ENCODE measurements at places on chromosomes 5 and 9. TPM values are rescaled to one million over a fixed set of nuclear protein-coding genes. Genes with fewer than 3 reads are reported as not detected.

The OSMR gene
- total RNA-seq, result 7.4 TPM

The C5orf52 gene
- not detected for total RNA-seq

The TEX48 gene
- total RNA-seq, result not detected

The CARD6 gene
- 3.7 TPM for total RNA-seq

The STING1 gene
- 11.5 TPM for total RNA-seq

The SLC2A6 gene
- 2.4 TPM for total RNA-seq

DNA sequence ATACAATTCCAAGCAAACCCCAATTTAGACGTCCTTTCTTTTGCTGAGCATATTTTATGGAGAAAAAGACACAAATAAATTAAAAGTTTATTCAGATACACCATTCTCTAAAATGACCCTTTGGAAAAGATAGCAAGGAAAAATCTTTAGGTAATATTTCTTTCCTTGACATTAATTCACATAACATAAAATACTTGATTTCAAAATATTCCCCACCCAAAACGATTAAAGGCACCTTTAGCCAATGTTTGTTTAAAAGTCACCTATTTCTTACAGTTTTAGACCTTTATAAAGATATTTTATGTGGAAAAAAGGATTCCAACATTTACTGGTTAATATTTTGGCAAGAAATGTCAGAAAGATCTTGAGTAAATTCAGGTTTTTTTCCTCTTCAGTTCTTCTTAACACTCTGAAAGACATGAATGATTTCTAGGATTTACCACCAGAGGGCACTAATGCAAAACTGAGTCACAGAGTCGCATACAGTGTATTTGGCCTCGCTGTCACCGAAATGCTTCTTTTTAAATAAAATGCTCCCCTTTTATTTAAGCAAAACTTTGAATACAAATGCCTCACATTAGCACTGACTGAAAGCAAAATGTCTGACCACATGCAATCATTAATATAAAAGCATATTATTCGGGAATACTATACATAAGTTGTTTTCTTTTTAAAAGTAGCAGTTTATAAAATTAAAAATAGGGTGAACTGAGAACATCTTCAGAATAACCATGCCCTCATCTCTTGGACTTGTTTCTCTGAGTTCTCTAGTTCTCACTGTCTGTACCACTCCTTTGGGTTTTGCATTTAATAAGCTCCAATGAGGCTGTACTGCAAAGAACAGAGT is 122.5 kb downstream of the SLC1A3 start:
- H3K4me3 ChIP-seq, result no peak overlapping the region
- peaks cover 6% of the 10 kb centered on the region for H3K4me1 ChIP-seq
- no peaks in the 10 kb centered on the region for H3K27me3 ChIP-seq
- H3K36me3 ChIP-seq, result no peaks in the 10 kb centered on the region
- DNase-seq, result no peak
- H3K27ac ChIP-seq, result no peak overlapping the region

DNA sequence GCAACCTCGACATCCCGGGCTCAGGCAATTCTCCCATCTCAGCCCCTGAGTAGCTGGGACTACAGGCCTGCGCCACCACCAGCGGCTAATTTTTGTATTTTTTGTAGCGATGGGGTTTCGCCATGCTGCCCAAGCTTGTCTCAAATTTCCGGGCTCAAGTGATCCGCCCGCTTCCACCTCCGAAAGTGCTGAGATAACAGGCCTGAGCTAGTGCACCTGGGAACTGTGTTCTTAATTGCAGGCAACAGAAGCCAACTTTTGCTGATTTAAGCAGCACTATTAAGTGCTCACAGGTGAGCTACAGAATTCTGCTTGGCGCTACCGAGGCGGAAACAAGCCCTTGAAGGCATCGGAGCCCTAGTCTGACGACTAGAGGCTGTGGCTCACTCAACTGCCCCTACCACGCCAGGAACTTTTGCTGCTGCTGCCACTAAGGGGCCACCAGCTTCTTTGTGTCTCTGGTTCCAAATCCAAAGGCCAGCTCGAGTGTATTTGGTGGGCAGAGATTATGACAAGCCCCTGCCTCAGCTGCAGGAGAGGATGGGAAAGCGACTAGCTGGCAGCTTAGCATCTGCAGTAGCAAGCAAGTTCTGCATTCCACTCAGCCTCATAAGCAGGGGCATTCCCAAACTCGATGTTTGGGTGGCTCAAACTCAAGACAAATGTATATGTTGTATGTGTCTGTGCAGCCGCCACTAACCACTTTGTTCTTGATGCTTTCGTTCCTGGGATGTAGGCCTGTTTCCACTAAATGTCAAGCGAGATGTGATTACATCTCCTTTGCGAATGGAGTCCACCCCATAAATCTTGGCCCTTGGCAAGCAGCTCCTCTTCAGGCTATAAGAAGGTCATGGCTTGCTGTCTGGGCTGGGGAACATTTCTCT is 10.6 kb upstream of the HMCN2 start:
- H3K27ac ChIP-seq, result no peak overlapping the region
- no peaks in the 10 kb centered on the region for H3K27me3 ChIP-seq
- H3K36me3 ChIP-seq, result no peaks in the 10 kb centered on the region
- no peak overlapping the region for H3K4me3 ChIP-seq
- H3K4me1 ChIP-seq, result no peaks in the 10 kb centered on the region

- H3K27me3 ChIP-seq, result no peaks in the 10 kb centered on the region
- DNase-seq, result no peak
- peaks cover 24% of the 10 kb centered on the region for H3K4me1 ChIP-seq
- H3K27ac ChIP-seq, result no peak overlapping the region
- no peaks in the 10 kb centered on the region for H3K36me3 ChIP-seq
Observed at GRCh38 chr9:3468421-3469205, 57.2 kb downstream of the RFX3 start.

GRCh38 chr5:92003806-92004205 is 620.7 kb upstream of the ARRDC3 start:
- H3K4me1 ChIP-seq, result no peaks in the 10 kb centered on the region
- no peaks in the 10 kb centered on the region for H3K27me3 ChIP-seq
- H3K27ac ChIP-seq, result no peak overlapping the region
- no peak overlapping the region for H3K4me3 ChIP-seq
- H3K36me3 ChIP-seq, result no peaks in the 10 kb centered on the region
- no peak for DNase-seq

DNA sequence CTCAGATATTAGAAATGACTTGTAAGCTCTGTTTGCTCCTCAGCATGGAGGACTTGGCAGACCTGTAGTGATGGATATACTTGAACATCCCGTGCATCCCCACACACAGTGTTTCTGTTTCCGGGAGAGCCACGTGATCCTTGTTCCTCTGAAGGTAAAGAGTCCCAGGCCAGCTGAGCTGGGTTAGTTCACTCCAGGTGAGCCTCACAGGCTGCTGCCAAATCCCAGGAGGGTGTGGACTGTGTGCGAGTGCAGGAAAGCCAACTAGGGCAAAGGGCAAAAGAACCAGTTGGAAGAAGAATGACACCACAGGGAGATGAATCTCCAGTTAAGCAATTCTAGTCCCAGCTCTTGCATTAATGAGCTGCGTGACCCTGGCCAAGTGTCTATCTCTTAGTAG is 10.4 kb upstream of the TOMM5 start:
- DNase-seq, result peak; percentile 89
- H3K36me3 ChIP-seq, result no peaks in the 10 kb centered on the region
- peaks cover 13% of the 10 kb centered on the region for H3K4me1 ChIP-seq
- peak overlapping the region; percentile 28 for H3K27ac ChIP-seq

DNA sequence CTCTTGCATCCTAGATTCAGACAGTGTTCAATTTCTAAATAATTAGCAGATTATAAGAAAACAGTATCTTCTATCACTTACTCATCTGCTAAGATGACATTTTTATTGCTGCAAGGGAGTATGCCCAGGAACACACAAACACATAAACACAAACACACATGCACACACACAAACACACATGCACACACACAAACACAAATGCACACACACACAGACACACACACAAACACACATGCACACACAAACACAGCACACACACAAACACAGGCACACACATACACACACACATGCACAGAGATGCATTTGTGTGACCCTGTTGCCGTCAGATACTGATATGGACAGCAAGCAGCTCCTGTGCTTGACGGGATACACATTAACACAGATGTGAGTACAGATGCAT is 612.9 kb downstream of the IRX1 start:
- no peaks in the 10 kb centered on the region for H3K36me3 ChIP-seq
- H3K4me1 ChIP-seq, result no peaks in the 10 kb centered on the region
- no peaks in the 10 kb centered on the region for H3K27me3 ChIP-seq
- H3K27ac ChIP-seq, result no peak overlapping the region

DNA sequence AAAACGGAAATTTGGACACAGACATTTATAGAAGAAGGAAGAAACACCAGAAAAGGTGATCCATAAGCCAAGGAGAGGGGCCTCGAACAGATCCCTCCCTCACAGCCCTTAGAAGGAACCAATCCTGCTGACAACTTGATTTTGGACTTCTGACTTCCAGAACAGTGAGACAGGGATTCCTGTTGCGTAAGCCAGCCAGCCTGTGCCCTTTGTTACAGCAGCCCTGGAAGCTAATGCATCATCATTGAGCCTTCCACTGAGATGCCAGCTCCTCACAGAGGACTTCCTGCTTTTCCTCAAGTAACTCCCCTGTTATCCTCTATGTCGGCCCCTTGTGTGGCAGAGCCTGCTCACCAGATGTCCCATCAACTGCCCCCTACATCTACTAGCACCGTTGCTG is 94.1 kb downstream of the JMY start:
- H3K27me3 ChIP-seq, result no peaks in the 10 kb centered on the region
- no peaks in the 10 kb centered on the region for H3K36me3 ChIP-seq
- DNase-seq, result no peak
- no peak overlapping the region for H3K4me3 ChIP-seq
- no peak overlapping the region for H3K27ac ChIP-seq

DNA sequence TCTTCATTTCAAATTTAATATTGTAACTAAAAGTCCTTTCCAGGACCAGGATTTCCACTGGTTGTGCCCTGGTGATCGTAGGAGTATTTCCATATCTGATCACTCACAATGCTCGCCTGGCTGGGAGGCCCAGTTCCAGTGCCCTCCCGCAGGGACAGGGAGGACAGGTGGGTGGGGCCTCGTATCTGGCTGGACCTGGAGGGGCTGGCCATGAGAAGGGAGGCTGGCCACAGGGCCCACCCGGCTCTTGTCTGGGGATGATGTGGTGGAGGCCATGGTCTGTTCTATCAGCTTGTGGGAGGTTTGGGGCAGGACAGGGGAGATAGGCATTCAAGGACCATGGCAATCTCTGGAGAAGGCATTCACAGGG is 286.4 kb downstream of the GADD45G start:
- H3K4me1 ChIP-seq, result peaks cover 27% of the 10 kb centered on the region
- H3K36me3 ChIP-seq, result no peaks in the 10 kb centered on the region
- H3K4me3 ChIP-seq, result no peak overlapping the region
- no peak for DNase-seq

- H3K4me1 ChIP-seq, result no peaks in the 10 kb centered on the region
- H3K27ac ChIP-seq, result no peak overlapping the region
- no peak for DNase-seq
- no peak overlapping the region for H3K4me3 ChIP-seq
- H3K36me3 ChIP-seq, result no peaks in the 10 kb centered on the region
Observed at GRCh38 chr9:75138260-75139040, 50.1 kb downstream of the OSTF1 start.

- no peak for DNase-seq
- H3K4me3 ChIP-seq, result no peak overlapping the region
- no peaks in the 10 kb centered on the region for H3K27me3 ChIP-seq
- no peaks in the 10 kb centered on the region for H3K4me1 ChIP-seq
Observed at GRCh38 chr5:66232706-66233445, 88.8 kb downstream of the SREK1 start.

GRCh38 chr9:18457510-18457909 is 16.4 kb upstream of the ADAMTSL1 start:
- no peaks in the 10 kb centered on the region for H3K4me1 ChIP-seq
- no peaks in the 10 kb centered on the region for H3K27me3 ChIP-seq
- no peaks in the 10 kb centered on the region for H3K36me3 ChIP-seq
- no peak for DNase-seq

DNA sequence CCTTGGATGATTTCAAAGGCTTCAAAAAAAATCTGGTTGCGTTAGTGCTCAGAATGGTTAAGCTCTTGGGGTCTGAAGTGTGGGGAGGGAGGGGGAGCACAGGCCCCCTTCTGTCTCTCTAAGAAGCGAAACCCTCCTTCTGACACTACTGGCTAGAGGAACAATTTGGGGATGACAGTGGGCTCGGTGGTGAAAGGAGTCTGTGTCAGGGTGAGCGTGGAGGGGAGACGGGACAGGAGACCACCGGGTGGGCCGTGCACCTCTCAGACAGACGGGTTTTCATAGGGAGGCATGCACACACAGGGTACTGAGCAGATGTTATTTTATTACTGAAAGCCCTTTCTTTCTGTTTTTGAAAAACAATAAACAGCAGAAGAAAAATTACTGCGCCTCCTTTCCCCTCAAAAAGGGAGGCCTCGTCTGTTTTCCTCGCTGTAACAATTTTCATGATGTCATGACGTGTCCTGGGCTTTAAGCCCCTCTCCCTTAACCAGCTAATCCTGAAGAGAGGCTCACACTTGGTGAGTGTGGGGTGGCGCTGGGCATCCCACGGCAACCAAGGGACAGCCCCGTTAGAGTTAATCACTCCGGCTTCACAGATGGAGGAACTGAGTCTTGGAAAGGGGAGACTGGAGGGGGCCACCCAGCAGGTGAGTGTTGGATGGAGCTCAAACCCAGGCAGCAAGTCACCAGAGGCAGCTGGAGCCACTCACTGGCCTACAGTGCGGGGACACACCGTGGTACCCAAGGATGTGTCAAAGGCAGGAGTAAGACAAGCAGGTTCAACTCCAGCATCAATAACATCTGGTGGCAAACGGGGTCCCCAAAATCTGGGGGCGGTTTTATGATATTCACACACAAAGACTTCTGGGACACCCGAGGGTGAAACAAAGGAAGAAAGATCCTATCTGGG is 53.4 kb downstream of the PTCH1 start:
- no peak for DNase-seq
- no peaks in the 10 kb centered on the region for H3K4me1 ChIP-seq
- no peak overlapping the region for H3K4me3 ChIP-seq

DNA sequence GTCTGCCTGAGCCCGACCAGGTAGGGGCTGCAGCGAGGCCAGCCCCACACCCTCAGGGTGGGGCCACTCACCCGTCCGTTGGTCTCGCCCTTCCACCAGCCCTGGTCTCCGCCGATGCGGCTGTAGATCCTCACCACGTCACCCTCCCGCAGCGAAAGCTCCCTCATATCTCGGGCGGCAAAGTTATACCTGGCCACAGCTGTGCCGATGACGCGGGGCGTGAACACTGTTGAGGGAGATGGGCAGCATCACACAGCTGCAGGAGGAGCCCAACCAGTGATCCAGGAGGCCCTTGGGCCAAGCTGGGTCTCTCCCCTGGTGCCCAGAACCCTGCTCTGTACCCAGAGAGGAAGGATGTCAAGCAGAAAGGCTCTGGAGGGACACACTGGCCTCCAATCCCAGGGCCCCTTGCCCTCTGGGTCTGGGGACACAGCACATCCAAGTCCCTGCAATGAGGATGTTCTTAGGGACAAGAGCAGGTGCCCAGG is 30.3 kb upstream of the SARDH start:
- H3K27me3 ChIP-seq, result no peaks in the 10 kb centered on the region
- no peaks in the 10 kb centered on the region for H3K36me3 ChIP-seq
- no peak overlapping the region for H3K4me3 ChIP-seq

GRCh38 chr5:81657386-81657785 is 93.5 kb downstream of the SSBP2 start:
- DNase-seq, result no peak
- H3K27me3 ChIP-seq, result no peaks in the 10 kb centered on the region

Measured in gastrocnemius medialis (tissue), 4 donors.